Astrocyte of the cerebellum (primary cell): ENCODE measurements at places on chromosomes 2 and 18.

GRCh38 chr2:169361706-169362117 lies 622 bp downstream of the LRP2 start:
- no peak for DNase-seq

GRCh38 chr2:200279857-200280256 lies 26.6 kb upstream of the SPATS2L start:
- DNase-seq = no peak

GRCh38 chr2:20599861-20600461 lies 50.9 kb downstream of the HS1BP3 start:
- DNase-seq = no peak

- DNase-seq = no peak
These were observed 347.5 kb upstream of the CELF4 start for GRCh38 chr18:37913051-37913450.

DNA sequence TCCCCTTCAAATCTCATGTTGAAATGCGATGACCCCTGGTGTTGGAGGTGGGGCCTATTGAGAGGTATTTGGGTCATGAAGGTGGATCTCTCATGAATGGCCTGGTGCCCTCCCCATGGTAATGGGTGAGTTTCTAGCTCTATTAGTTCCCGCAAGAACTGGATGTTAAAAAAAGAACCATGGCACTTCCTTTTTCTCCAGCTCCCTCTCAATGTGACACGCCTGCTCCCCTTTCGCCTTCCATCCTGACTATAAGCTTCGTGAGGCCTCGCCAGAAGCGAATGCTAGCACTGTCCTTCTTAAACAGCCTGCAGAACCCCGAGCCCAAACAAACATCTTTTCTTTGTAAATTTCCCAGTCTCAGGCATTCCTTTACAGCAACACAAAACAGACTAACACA lies 303.2 kb upstream of the REV1 start:
- no peak for DNase-seq

GRCh38 chr18:74589811-74590210 lies 7.9 kb upstream of the ZNF407 start:
- no peak for DNase-seq

GRCh38 chr18:10285283-10285640 lies 169.2 kb upstream of the APCDD1 start:
- DNase-seq = no peak

DNA sequence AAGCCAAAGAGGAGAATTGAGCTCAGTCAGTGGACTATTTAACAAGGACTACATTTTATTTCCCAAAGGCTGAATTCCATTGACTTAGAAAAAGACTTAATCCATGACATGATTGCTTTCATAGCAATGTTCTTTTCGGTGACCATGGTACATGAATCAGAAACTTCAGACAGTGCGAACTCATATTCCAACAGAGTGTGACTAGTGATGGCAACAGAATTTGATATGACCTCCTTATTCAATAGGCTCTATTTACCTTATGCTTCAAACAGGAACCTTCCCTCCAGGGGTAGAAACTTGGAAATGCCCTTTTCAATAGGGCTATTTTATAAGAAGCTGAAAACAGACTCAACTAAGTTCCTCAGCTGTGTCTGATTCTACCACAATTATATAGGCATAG lies 191.9 kb downstream of the RND3 start:
- DNase-seq = no peak

- DNase-seq = no peak
These were observed 80.2 kb downstream of the NDUFA10 start for GRCh38 chr2:239944694-239945551.

DNA sequence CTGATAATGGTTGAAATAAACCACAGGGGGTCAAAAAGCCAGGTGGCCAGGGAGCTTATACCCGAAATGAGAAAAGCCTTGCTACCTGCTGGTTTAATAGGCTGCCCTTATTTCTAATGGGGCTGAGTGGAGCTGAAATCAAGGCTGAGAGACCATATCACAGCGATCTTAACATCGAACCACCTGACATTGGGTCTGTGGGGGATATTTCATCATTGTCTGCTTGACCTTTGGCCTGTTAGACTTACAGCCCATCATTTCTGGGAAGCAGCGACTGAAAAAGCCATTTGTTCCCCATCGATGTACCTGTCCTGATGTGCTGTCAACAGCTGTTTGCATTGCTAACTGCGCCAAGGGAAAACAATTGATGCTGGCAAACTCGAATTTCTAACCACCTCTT lies 199.7 kb upstream of the SLC14A2 start:
- DNase-seq = no peak

DNA sequence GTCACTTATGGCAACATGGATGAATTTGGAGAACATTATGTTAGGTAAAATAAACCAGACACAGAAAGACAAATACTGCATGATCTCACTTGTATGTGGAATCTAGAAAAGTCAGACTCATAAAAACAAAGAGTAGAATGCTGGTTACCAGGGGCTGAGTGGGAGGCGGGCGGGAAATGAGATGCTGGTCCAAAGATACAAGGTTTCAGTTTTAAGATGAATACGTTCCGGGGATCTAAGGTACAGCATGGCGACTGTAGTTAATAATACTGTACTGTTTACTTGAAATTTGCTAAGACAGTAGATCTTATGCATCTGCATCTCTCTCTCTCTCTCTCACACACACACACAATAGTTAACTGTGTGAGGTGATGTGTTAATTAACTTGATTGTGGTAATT lies 14.2 kb downstream of the FAM110C start:
- no peak for DNase-seq

GRCh38 chr2:2664989-2665833 lies 334.1 kb upstream of the MYT1L start:
- peak; percentile 92 for DNase-seq

DNA sequence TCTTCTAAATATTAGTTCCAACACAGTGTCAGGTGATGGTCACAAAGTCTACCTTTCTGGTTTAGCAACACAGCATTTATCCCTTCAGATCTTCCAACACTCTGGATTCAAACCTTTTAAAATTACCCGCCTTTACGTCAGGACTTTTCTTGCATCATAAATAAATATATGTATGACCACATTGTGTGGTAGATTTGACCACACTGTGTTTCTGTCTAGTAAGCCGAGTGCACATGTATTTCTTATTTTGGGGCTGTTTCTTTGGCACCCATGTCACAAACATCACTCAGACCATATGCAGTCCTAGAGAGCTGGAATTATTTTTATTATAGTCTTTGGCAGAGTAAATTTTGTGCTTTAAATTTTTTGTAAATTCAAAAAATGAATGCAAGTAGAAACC lies 172.1 kb downstream of the ANKRD44 start:
- no peak for DNase-seq

DNA sequence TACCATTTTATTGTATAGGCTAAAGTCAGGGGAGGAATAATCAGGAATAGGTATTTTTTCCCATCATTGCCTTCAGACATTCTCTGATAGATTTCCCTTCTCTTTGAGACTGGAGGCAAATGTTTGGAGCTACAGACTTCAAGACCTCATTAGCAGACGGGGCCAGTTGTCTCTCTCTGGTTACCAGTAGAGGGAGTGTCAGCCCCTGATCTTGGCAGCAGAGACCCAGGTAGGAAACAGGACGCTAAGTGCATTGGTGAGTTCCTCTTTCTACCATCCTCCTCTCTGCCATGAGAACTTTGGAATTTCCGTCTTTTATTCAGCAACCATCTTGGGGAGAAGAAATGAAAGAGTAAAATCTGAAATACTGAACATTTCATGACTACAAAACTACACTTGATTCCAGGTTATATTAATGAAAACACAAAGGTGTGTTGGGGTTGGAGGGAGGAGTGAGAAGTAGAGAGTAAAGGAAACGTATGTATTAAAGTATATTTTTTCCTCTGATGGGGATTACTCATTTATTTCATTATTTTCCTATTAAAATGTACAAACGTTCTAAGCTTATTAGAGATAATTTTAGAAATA lies 186.2 kb upstream of the GCFC2 start:
- DNase-seq = no peak

DNA sequence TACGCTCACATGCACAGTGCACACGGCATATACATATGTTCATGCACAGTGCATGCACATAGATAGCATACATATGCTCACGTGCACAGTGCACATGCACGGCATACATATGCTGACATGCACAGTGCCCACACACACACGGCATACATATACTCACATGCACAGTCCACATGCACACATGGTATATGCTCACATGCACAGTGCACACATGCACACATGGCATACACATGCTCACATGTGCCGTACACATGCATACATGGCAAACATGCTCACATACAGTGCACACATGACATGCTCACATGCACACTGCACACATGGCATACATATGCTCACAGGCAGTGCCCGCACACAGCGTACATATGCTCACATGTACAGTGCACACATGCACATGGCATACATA lies 97.7 kb upstream of the CTDP1 start:
- DNase-seq = no peak

DNA sequence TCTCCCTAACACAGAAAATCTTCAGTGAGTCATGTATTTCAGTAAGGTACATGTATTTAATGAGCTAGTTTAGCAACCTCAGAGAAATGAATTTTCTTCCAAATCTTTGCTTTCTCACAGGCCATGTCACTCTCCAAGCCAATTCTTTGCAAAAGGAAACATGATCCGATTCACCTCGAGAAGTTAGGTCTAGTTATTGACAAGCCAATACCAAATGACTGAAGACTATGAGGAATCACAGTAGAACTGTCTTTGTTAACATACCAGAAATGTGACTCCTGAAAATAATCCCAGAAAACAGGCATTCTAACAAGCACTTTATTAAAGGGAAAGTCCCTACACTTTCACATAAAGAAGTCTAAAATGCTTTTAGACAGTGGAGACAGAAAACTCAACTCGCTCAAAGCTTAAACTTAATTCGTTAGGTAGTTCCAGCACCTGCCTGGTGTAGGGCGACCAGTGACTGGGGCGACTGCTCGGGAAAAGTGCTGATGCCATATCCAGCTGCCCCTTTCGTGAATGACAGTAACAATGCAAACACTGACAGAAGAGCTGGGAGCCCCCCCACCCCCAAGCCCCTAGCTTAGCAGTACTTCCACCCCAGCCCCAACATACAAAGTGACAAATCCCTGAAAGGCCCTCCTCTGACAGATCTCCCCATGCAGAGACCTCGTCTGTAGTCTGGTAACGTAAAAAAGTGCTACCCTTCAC lies 1.8 kb downstream of the MEMO1 start:
- no peak for DNase-seq

DNA sequence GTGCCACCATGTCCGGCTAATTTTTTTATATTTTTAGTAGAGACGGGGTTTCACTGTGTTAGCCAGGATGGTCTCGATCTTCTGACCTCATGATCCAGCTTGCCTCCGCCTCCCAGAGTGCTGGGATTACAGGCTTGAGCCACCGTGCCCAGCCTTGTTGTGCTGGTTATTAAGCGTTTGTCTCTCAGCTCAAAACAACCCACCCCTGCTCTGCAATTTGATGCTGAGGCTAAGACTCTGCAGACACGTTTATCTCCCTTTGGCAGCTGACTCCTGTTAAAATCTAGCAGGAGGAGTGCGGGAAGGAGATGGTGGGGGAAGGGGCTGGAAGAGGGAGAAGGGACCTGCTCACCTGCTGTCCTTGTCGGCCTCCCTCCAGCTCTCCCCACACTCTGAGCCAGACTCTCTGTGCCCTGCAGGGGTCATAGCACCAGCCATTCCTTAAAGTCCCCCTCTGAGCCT lies 29.9 kb upstream of the IMPA2 start:
- DNase-seq = no peak

DNA sequence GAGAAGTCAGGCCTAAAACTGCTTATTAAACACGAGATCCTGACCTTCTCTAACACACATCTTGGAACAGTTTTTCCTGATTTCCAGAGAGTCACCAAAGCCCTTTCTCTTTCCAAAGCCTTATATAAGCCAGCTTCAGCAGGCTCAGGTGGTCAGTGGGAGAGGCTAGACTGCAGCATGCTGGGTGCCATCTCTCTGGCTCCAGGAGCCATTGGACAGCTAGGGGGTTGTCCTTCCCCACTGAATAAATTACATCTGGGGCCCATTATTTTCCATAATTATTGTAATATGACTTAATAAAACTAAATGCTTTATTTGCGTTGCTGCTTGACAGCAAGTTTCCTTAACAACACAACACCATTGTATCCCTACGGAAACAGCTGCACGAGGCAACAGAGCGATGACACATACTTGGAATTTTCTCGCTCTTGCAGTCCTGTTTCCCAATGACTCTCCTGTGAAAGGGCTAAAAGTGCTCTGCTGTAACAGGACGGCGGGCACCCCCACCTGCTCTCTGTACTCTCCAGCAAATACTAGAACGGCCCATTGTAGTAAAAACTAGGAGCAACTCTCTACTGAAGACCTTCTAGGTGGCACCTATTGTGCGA lies 160.6 kb downstream of the RNF144A start:
- no peak for DNase-seq

- no peak for DNase-seq
These were observed 9.5 kb downstream of the INPP1 start for GRCh38 chr2:190352668-190353536.

- no peak for DNase-seq
These were observed 376.1 kb downstream of the IRS1 start for GRCh38 chr2:226423498-226423960.

DNA sequence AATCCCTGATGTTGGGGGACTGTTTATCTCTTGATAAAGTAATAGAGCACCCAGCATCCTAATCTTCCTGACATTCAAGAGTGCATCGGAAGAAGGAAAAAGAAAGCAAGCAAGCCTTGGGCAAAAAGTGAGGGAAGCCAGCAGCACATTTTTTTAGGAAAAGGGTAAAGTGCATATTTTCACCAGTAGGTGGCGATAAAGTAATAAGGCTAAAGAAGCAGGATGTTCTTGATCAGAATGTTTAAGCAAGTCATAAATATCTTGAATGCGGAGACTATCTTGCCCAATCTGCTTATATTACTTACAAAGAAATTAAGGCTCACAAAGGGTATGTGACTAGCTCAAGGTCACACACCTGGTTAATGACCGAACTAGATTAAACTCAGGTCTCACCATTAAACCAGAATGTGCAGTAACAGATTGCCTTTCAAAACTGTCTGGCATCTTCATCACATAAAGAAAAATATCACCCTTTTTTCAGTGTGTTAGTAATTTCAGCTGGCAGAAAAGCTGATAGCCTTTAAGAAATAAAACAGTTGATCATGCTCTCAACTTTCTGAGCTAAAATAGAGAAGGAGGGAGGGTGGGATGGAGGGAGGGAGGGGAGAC lies 83.8 kb downstream of the VIT start:
- DNase-seq = peak; percentile 33

DNA sequence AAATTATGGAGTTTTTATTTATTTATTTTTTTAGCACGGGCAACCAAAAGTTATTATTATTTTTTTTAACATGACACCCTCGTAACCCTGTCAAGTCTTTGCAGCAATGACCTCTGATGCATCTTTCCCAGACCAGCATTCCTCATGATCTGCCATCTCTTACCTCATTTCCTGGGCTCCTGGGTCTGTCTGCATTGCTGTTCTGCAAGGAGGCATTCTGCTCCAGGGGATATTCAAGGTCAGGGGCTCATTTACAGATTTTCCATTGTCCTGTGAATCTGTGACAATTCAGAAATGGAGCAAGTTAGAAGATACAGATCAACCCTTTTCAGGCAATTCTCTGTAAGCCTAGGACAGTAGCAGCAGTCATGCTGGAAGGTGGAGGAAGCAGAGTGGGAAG lies 43.0 kb downstream of the NGEF start:
- DNase-seq = no peak

GRCh38 chr2:96025194-96025492 lies 9.6 kb downstream of the GPAT2 start:
- DNase-seq = no peak

GRCh38 chr2:241940329-241940728 lies 70.8 kb downstream of the RTP5 start:
- no peak for DNase-seq
